Activated CD4-positive, alpha-beta T cell treated with anti-CD3 and anti-CD28 coated beads, Interleukin-2, amount 10 ng/mL, durations not matched to agents 24 days and 14 days (primary cell): ENCODE measurements at places on chromosomes 16 and 17. TPM values are rescaled to one million over a fixed set of nuclear protein-coding genes. Genes with fewer than 3 reads are reported as not detected.

TEKT3 gene
- total RNA-seq: not detected in 2 replicates

ABCC11 gene
- total RNA-seq: 0.12 TPM in 1 of 2 replicates, not detected in the other

CD300E gene
- total RNA-seq: not detected in 2 replicates

HOXB5 gene
- not detected in 2 replicates for total RNA-seq

KRTAP9-8 gene
- total RNA-seq: not detected in 2 replicates

GDPD3 gene
- total RNA-seq: 6.0 and 6.6 TPM in 2 replicates

CDH5 gene
- total RNA-seq: not detected in 2 replicates

HSPB9 gene
- total RNA-seq: not detected in 2 replicates

CCNF gene
- 44.7 and 45.7 TPM in 2 replicates for total RNA-seq

DNA sequence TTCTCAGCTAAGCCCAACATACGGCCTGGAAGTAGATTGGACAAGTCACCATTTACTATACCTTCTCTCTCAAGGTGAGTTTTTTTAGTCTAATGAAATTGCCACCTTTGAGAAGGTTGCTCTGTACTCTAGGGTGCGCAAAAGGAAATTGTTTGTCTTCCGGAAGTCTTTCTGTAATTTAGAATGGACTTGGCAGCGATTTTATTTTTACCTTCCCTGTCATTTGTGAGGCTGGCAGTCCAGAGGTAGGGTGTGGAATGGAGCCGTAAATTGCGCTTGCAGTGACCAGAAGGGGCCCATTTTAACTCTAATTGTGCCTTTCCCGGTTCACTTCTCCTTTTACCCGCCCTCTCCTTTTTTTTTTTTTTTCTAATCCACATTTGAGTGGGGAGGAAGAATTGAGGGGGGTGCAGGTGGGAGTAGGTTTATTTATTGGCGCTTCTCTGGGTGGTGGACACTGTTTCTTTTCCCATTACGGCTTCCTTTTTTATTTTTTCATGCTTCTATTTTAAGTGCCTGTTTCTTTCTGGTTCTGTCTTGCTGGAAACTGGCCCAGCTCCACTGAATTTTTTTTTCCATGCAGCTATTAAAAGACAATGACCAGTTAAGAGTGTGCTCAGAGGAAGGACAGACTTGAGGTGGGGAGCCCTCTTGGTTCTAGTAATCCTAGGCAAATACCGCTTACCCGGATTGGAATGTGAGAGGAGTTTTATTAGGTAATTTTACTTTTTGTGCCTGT, 89.7 kb upstream of the CLEC18A start:
- DNase-seq: no peak

DNA sequence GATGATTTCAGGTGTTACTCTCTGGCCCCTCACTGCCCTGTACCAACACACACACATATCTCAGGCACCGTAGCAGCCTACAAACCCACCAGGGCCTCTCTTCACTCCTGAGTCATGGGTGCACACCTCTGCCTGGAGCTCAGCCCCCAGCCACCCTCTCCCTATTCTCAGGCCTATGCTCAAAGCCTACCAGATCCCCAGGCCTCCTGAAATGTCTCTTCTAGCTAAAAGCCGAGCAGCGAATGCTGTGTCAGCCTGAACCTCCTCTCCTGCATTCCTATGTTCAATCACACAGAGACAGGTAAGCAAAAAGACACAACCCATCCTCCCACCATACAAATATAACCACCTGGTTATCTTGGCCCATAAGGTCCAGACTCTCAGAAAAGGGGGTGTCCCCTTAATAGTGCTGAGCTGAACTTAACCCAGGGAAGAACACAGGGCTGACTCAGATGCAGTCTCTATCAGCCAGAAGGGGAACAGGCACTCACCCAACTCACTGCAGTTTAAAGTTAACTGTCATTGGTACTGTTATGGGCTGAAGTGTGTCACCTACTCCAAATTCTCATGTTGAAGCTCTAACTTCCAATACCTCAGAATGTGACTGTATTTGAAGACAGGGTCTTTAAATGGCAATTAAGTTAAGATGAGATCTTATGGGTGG, 62.0 kb upstream of the TEKT3 start:
- no peak for DNase-seq

DNA sequence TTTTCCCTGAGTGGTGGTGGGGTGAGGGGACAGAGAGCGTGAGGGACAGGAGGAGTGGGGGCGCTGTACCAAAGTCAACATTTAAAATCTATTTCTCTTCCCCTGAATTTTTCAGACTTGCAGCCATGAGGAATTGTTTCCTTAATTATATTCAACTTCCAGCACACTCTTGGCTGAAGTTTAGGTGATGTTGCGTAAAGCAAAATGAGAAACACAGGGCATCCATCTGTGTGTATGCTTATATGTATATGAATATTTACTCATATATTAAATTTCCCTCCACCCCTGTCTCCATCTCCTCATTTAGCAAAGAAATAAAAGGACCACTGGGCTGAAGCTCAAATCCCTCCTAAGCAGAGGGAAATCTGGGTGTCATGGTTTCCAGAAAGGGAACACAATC, 218.1 kb downstream of the XYLT1 start:
- DNase-seq: no peak

DNA sequence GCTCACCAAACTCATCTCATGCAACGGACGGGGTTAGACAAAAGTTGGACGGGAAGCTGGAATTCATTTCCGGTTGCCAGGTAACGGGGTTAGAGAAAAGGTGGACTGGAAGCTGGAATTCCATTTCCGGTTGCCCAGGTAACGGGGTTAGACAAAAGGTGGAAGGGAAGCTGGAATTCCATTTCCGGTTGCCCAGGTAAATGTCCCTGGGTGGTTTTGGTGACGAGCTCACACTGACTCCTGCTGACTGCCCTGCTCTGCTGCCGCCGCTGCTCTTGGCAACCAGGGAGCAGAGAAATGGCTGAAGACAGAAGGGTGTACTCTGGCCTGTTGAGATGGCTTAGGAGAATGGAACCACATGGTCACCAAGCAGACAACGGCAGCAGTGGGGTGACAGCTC, 170.3 kb upstream of the RPH3AL start:
- no peak for DNase-seq

DNA sequence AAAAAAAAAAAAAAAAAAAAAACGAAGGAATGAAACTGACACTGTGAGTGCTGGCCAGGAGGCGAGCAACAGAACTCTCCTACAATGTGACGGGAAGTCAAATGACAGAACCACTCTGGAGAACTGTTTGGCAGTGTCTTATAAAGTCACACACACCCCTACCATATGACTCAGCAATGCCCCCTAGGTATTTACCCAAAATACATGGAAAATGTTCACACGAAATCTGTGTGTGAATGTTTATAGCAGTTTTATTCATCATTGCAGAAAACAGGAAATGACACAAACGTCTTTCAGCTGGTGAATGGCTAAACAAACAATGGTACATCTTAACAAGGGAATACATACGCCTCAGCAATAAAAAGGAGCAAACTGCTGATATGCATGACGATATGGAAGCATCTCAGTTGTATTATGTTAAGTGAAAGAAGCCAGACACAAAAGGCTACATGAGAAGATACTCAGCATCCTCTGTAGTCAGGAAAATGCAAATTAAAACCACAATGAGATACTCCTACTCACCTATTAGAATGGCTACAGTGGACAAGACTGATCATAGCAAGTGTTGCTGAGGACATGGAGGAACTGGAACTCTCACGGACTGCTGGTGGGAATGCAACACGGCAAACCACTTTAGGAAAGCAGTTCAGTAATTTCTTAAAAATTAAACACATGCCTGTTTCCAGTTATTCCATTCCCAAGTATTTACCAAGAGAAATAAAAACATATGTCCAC, 74.7 kb downstream of the TBC1D16 start:
- no peak for DNase-seq

DNA sequence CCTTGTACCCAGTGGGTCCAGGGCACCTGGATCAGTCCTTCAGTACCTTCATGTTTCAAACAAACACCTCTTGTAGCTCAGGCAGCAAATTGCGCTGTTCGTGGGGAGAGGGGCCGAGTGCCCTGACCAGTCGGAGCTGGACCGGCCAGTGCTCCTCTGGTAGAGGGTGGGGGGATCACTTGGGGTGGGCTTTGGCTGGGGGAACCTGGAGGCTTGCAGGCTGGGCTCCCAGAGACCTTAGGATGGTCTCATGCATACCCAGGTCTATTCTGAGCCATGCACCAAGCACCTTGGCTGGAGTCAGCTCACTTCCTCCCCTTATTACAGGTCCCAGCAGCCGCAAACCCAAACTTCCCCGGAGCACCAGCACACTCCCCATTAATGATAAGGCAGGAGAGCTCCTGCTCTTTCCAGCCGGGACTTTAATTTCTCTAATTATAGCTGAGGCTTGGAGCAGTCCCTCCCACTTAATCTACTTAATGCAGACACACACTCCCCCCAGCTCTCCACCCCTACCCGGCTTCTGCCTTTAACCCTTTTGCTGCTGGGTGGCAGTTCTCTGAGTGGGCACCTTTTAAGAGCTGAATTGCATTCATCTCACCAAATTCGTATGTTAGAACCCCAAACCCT, 26.3 kb upstream of the MGAT5B start:
- no peak for DNase-seq

- no peak for DNase-seq
These were observed 18.2 kb downstream of the VMP1 start for GRCh38 chr17:59725691-59726090.

GRCh38 chr17:35676441-35676840, 55.0 kb upstream of the RASL10B start:
- no peak for DNase-seq

DNA sequence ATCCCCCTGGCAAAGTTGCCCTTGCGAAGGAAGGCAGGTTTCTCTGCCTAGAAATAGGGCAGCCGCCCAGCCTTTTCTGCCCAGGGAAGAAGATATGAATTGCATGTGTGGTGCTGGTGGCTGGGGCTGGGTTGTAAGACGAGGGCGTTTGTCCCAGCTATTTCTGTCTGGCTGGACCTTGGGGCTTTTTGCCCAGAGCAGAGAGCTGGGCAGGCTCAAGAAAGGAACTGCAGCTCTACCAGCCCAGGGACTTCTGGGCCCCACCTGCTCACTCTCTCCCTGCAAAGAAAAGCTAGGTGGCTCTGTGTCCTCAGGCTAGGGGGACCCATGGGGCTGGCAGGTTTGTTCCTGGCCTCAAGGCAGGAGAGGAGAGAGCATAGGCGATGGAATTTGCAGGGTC, 586 bp downstream of the CACNG1 start:
- no peak for DNase-seq

GRCh38 chr17:17749921-17750320, 68.7 kb downstream of the RAI1 start:
- peak; percentile 87 for DNase-seq

DNA sequence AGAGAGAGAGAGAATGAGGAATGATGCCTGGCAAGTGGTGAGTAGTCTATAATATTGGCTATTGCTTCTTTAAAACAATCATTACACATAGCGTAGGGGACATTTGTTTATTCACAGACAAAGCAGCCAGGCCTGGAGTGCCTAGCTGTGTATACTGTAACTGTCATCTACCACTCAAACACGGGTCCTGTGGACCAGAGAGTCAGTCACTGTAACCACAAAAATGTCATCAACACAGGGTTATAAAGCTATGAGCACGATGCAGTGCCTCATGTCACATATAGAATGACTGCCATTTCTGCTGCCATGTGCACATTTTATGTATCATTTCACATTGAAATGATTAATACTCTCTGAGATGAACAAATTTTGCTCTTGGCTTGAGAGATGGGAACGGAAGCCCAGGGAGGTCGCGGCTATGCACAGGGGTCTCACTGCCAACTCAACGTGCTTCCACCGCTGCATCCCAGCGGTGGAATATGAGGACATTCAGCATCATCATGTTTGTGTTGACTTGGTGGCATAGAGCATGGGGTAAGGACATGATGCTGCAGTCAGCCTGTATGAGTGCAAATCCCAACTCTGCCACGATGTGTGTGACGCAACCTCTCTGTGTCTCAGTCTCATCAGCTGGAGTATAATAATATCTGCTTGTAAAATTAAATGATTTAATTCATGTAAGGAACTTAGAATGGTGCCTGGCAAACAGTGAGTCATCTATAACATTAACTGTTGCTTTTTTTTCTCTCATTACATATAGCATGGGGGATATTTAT, 3.3 kb downstream of the MT1H start:
- DNase-seq: no peak

GRCh38 chr16:12588510-12588909, 215.2 kb downstream of the CPPED1 start:
- no peak for DNase-seq

DNA sequence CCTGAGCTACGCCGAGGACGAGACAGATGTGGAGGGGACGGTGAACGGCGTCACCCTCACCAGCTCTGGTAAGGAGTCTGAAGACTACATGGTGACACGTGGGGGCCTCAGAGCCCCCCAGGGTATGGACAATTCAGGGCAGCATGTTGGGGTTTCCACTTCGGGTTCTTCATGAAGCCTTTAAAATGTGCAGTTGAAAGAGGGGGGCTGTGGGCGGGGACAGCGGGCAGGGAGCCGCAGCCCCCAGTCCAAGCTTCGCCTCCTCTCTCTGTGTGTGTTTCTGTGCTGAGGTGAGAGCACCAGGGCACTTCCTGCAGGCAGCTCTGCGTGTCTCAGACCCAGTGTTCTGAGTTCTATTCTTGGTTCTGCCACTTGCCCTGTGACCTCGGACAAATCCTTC, 24.0 kb downstream of the NMRAL1 start:
- DNase-seq: no peak

- no peak for DNase-seq
These were observed 62.9 kb downstream of the SPECC1 start for GRCh38 chr17:20071824-20072691.

- no peak for DNase-seq
These were observed 131.9 kb downstream of the NPIPB5 start for GRCh38 chr16:22642416-22643088.

DNA sequence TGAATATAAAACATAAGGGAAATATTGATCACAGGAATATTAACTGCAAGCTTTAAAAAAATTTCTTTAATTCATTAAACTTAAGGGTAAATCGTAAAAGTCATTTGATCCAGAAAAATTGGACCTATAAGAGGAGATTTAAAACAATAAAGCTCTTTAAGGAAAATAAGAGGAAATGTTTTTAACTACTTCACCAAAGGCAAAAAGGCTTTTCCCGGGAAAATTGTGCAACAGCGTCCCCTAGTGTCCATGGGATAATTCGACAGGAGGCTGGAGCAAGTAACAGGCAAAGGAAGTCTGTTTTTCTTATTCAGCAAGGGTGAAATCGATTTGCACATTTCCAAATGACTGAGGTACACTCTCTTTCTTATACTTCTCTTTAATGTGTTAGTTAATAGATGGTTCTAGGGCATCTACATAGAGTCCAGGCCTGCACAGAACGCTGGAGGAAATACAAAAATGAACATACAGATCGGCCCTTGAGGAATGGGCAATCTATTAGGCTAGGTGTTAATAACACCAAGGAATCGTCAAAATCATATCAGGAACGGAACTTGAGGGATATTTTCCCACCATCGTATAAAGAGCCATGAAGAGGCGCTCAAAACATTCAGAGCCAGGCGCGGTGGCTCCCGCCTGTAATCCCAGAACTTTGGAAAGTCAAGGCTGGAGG, 61.4 kb downstream of the ZNF18 start:
- DNase-seq: peak; percentile 73

- DNase-seq: no peak
These were observed 44.7 kb downstream of the IRF8 start for GRCh38 chr16:85943711-85944110.

GRCh38 chr17:74394977-74395376, 27.7 kb downstream of the GPR142 start:
- DNase-seq: no peak
